Sciatic nerve (tissue), 2 donors: ENCODE measurements at places on chromosomes 2 and 18. TPM values are rescaled to one million over a fixed set of nuclear protein-coding genes. Genes with fewer than 3 reads are reported as not detected.

DNA sequence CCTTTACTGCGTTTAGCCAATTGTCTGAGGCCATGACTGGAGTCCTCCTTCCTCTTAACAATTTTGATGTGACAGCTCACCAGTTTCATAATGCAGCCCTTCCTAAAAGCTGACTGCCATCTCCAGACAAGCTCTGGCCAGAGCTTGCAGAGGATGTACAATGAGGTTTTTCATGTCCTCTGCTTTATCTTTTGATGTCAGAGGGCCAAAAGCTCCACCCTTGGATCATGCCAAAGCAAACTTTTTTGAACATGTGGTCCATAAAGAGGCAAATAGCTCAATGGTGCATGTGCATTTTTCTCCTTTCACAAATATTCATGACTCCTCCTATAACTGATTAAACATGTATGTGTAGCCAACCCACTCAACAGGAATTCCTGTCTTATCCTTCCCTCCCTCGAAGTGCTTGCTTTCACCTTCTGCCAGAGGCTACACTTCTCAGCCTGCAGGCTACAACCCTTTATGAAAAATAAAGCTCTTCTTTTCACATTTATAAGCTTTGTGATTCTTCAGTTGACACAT is 266.2 kb downstream of the FBXO15 start:
- DNase-seq: no peak

DNA sequence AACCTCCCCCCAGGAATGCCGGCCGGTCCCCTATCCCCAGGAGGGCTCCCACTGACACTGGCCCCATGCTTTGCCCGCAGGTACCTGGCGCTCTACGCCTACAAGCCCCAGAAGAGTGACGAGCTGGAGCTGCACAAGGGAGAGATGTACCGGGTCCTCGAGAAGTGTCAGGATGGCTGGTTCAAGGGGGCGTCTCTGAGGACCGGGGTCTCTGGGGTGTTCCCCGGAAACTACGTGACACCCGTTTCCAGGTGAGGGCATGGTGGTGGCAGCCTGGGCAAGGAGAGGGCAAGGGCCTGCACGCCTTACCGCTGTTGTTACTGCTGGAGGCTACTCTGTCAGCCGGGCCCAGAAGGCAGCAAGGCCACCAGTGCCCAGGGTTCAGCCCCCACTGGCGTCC is 181.3 kb downstream of the SEPTIN10 start:
- peak; percentile 51 for DNase-seq

DNA sequence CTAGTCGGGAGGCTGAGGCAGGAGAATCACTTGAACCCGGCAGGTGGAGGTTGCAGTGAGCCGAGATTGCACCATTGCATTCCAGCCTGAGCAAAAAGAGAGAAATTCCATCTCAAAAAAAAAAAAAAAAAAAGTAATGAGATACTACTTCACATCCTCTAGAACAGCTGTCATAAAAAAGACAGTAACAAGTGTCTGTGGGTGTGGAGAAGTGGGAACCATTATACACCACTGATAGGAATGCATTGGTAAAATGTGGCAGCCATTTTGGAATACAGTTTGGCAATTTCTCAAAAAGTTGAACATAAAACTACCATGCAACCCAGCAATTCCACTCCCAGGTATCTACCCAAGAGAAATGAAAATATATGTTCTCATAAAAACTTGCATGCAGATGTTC is 166.6 kb downstream of the GREB1L start:
- DNase-seq: no peak

DNA sequence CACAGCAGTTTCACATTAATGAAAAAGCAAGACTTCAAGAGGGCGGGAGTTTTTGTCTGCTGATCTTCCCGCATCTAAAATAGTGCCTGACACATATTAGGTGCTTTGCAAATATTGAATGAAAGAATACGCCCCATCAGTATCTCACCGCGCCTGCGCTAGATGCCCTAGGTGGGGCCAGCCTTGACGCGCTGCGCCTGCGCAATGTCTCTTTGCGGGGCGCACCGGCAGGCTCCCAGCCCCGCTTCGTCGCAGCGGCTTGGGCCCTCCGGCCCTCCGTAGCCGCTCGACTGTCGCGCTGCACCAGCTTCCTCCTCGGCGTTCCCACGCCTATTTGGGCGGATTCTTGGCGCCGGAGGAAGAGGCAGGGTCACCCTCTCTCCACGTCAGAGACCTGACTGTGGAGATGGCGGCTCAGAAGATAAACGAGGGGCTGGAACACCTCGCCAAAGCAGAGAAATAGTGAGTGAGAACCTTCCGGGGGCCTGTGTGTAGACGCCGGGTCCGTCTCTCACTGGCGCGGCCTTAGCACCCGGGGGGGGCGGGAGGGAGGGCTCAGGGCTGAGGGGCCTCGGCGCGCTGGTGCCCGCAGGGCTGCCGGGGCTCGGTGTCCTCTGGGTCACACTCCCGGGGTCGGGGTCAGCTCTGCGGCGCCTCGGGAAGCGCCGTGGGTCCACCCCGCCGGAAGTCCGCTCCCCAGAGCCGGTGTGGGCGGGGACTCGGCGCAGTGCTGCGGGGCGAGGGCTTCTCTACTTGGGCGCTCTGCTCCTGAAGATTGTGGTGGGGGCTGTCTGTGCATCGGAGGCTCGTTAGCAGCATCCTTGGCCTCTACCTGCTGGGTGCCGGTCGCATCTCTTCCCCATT is at the start of gene NAPG:
Gene NAPG, plus strand, starts transcription at position 331 of the 864 bp plus-strand sequence. Its CDS starts 76 bp downstream, at position 407.
- DNase-seq: peak; percentile 94

GRCh38 chr2:95061119-95061512 is 35.6 kb downstream of the MAL start:
- DNase-seq: no peak

- no peak for DNase-seq
Observed at GRCh38 chr18:61861372-61861771, 31.4 kb downstream of the RNF152 start.

Gene SERPINB4
- not detected for total RNA-seq

Gene UPP2
- total RNA-seq: not detected

Gene ACADL
- total RNA-seq: 32.4 TPM
